Dermis microvascular lymphatic vessel endothelial cell (primary cell): ENCODE measurements at places on chromosomes 12 and 14. TPM values are rescaled to one million over a fixed set of nuclear protein-coding genes. Genes with fewer than 3 reads are reported as not detected.

The SERPINA9 gene
- not detected in 2 replicates for total RNA-seq

The MLXIP gene
- 18.4 and 31.1 TPM in 2 replicates for total RNA-seq

The FGF23 gene
- total RNA-seq = under 0.01 TPM in 1 of 2 replicates, not detected in the other

The C12orf50 gene
- under 0.01 TPM in 1 of 2 replicates, not detected in the other for total RNA-seq

The GSC gene
- not detected in 2 replicates for total RNA-seq

The DBX2 gene
- not detected in 2 replicates for total RNA-seq
